Mucosa of gallbladder (tissue), 1 donor: ENCODE measurements at places on chromosomes 4 and X.

GRCh38 chrX:14386981-14387380 lies 142.4 kb upstream of the GLRA2 start:
- DNase-seq = no peak

DNA sequence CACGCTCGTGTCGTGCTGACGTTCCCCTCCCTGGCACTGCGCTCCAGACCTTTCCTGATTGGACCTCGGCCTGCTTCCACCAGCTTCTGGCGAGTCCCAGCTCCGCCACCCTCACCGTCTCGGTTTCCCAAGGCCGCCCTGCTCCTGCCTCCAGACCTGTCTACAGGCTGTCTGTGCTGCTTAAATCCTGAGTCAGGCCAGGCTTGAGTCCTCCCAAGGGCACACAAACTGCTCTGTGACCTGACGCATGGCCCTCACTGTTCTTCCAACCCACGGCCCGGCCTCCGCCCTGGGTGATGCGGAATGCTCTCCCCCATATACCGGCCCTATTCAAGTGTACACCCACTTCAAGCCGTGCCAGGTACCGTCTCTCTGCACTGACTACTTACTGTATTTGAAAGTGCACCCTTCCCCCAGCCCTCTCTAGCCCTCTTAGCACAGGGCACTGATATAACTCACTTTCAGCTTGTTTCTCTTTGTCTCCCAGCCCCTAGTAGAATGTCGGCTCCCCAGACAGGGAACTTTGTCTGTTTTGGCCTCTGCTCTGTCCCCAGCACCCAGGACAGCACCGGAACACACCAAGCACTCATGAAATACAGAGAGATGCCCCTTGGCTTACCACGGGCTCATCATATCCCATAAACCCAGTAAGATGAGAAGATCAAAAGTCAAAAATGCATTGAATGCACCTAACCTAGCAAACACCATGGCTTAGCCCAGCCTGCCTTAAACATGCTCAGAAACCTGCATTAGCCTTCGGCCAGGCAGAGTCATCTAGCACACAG lies 63.1 kb upstream of the AFAP1 start:
- no peak for DNase-seq

GRCh38 chrX:139795196-139795595 lies 87.2 kb upstream of the MCF2 start:
- DNase-seq = no peak

DNA sequence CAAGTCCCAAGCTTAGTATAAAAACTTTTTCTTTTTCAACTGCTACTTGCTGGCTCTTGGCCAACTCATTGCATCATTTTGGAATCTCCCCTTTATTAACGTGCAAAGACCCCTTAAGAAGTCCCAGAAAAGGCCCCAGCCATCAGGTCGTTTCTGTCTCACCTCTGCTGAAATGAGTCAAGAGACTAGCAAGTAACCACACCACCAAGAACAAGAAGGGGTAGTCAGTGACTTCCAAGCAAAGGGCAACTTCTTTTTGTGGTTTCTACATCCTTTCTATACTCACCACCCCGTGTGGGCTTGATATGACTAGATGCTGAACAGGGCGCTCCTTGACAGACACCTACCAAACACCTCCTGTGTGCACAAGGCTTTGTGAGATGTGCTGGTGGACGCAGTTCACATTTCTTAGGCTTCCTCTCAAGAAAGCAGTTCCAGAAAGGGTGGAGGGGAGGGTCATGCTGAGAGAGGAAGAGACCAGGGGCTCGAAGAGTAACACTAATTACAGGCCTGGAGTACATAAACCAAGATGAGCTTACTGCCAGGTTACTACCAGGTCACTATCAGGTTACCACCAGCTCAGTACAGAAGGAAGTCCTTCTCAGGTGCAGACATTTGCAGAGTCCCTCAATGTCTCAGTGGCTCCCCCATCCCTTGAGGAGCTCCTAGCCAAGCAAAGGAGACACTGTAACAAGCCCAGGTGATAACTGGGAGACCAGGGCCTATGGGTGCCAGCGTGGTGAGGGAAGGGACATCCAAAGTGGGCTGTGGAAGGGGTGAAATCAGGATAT lies 19.3 kb downstream of the JAKMIP1 start:
- DNase-seq = no peak

- no peak for DNase-seq
Measured at GRCh38 chrX:14864631-14865030, 8.2 kb downstream of the FANCB start.

DNA sequence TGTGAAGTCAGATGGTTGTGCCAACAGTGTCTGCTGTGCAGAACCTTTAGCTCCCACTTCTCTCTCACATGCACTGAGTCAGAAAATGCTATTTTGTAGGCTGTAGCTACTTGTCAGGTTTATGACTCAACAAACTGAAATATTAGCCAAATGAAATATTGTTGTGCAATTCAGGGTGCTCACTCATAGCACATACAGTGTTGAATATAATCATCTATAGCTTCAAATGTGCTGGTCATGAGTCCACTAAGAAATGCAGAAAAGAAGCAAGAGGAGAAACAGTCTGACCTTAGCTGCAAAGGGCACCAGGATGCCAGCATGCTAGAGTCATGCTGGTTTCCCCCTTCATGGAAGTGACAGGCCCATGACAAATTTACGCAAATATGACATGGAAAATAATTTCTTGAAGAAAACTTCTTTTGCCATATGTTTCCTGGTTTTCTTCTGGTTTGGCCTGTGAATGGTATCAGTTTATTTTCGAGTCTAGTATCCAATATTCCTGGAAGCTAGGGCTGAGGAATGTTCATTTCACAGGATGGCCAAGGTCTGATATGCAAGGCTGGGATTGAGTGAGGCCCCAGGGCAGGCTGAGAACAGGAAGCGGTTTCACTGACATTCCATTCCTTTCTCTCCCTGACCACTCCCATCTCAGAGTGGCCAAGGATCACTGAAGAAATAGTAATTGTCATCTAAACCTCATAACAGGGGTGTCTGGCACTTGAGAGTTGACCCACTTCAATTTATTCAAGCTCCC lies 10.3 kb upstream of the CXCL2 start:
- peak; percentile 29 for DNase-seq

DNA sequence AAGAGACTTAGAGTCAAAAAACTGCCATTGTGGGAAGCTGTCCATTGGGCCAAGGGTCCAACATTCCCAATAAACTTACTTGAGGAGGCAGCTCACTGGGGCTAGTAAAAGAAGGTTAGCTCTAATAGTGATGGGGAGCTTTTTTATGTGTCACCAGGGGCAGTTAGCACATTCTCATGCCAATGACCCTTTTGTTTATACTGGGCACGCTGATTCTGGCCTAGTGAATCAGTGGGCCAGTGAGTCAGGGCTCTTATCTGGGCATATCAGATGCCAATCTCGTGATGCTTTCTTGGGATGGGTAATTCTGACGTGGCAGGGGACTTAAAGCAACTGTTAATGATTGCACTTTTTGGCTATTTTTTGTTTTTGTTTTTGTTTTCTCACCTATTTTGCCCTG lies 27.8 kb downstream of the TCEAL1 start:
- no peak for DNase-seq

- no peak for DNase-seq
Measured at GRCh38 chr4:15689540-15689939, 7.9 kb downstream of the FAM200B start.

GRCh38 chr4:45100956-45101818 lies 374.8 kb upstream of the GNPDA2 start:
- no peak for DNase-seq

DNA sequence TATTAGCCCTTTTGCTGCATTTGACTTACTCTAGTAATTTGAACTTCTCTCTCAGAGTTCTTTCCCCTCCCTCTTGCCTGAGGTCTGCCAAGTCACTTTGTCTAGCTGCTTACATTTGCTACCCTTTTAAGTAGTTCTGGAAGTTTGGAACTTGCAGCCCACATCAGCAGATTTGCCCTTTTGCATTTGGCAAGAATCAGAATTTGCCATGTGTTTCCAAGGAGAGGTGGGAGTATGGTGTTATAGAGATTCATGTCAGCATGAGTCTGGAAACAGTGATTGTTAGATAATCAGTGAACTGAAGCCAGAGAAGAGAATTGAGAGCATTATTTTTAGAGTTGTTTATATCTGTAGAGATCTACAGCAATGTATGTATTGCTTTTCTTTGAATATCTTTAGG lies 52.1 kb downstream of the KLHL34 start:
- DNase-seq = no peak

DNA sequence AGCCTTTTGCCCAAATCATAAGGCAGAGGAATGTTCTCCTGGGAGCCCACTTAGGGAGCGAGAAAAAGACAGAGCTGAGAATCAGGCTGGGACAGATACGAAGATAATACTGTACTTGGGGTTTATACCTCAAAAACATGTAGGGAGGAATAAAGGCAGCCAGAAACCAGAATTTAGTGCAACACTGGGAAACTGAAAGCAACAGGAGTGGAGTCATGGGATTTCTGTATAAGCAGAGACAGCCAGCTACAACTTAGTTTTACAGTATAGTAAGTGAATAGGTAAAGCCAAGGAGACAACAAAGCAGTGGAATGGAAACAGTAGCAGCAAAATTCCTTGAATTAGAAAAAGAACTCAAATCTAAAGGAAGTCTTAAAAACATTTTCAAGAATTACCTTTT lies 413.2 kb downstream of the FAT4 start:
- no peak for DNase-seq

DNA sequence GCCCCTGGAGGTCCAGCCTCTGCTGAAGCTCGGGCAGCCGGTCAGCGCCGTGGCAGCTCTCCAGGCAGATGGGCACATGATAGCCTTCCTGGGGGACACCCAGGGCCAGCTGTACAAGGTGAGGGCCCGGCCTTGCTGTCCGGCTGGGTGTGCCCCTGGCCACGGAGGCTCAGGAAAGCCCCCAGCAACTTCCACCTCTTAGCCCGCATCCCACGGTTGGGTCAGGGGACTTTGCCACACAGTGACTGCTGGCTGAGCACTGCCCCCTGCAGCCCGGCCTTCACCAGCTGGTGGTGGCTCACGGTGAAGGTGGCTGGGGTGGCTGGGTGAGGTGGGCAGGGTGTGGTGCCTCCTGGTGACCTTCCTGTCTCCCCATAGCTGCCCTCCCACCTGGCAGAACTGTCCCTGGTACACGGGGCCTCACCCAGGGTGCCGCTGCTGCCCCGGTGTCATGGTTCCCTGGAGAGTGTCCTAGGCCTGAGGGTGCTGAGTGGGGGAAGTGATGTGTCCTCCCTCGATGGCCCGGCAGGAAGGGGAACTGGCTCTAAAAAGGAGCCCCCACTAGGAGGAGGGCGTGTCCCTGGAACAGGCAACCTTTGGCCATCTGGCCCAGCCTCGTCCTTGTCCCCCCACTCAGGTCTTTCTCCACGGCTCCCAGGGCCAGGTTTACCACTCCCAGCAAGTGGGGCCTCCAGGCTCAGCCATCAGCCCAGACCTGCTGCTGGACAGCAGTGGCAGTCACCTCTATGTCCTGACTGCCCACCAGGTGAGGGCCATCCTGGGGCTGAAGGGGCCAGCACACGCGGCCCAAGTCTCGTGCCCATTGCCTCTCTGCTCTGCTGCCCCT lies 4.5 kb downstream of the PLXNB3 start:
- no peak for DNase-seq

GRCh38 chr4:89618151-89618550 lies 218.8 kb downstream of the SNCA start:
- no peak for DNase-seq

DNA sequence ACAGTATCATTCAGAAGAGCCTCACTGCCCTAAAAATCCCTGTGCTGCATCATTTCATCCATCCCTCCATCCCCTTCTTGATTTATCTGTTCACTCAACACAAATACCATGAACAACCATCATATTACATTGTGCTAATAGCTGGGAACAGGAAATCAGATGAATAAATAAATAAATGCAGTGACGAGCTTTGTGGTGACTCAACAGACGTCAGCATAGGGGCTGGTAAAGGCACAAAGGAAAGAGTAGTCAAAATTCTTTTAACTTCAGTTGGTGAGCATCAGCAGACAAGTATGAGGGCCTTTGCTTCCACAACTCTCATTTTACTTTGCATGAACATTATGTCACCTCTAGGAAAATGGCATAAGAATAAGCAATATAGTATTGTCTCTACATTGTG lies 65.5 kb downstream of the EDNRA start:
- DNase-seq = no peak

DNA sequence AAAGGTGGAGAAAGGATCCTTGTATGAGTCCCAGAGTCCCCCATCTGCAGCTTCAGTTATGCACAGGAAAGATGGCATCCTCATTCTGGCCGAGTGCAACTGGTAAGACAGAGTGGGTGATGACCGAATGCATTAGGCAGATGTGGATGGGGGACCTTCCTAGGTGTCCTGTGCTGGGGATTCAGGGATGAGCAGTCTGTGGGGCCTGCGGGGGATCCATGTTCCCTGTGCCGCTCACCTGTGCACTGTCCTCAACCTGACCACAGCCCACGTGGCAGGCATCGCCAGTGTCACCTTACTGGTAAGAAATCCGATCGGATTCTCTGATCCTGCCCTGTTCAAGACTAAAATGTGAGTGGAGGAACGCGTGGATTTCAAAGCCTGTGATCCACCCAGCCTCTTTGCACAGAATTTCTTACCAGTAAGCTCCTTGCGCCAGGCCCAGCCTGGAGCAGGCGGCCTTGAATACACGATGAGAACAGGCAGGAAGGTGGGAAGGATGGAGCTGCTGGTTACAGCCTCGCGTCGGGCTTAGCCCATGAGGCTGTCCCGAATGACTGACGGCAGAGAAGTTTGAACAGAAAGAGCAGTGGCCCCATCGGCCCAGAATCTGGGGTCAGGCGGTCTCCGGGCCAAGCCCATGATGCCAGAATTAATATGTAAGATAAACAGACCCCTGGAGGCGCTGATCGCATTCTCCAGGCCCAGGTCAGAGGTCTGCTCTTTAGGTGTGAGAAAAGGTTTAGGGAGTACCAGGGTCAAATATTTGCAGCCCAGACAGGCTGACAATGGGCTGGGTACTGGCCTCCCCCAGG lies 56.5 kb downstream of the CPZ start:
- no peak for DNase-seq

- DNase-seq = no peak
Measured at GRCh38 chrX:9609499-9609898, 144.6 kb downstream of the TBL1X start.

DNA sequence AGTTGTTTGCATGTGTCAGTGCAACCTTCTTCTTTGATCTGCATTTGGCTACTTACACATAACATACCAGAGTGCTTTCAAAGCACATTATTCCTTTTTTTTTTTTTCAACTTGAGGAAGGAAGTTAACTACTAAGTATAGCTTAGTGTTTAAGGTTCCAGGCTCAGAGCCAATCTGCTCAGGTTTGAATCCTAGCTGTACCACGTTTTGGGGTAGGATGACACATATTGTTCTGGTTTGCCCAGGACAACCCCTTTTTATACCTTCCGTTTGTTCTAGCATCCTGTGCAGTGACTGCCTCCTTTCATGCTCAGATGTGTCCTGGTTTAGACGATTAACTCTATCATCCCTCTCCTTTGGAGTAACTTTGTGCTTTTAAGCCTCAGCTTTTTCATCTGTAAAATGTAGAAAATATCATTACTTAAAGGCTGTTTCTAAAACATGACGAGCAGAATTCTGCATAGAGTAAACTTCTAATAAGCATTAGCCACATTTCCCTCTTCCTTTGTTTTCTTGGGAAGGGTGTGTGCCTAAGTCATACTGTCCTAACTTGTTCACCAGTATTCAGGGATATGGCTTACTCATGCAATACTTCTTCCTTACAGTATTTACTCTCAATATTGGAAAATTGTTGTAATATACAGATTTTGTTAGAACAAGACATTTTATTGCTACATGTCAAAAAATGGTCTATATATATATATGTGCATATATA lies 281.3 kb downstream of the C4orf33 start:
- DNase-seq = no peak

GRCh38 chr4:187992971-187993370 lies 2.6 kb upstream of the ZFP42 start:
- DNase-seq = no peak

- no peak for DNase-seq
Measured at GRCh38 chr4:102824398-102824797, 3.0 kb downstream of the UBE2D3 start.
